Fibroblast of skin of left biceps (primary cell): ENCODE measurements at places on chromosomes 12 and 14.

DNA sequence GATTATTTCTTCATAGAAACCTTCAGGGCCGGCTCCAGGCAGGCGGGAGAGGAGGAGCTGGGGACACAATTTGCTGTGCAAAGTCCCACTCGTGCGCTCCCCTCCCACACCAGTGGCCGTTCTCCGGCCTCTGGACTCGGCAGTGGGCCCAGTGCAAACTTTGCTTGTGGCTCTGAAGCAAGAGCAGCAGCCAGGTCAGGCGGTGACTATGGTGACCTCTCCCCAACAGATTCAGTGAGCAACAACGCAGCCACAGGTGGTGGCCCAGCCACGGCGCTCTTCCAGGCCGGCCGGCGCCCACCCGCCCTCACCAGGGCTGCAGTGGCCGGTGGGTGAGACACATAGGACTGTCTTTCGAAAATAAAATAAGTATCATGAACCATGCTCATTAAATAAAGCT is 29.5 kb downstream of the VPS37B start:
- no peak for DNase-seq

DNA sequence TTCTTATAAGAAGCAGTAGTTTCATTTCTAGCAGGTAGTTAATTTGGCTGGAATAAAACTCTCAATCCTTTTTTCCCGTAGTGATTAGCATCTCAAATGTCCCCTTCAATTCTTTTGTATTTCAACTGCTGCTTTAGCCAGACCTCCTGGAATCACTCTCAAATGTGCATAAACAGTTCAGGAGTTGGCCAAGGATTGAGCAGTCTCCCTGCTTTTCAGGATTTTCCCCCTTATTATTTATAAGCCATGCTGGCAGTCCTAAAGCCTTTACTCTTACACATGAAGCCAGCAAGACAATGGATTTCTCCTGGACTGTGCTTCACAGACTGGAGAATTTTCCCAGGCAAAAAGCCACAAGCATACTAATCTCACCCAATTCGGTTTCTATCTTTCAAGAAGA is 950.1 kb downstream of the VRK1 start:
- DNase-seq, result no peak

DNA sequence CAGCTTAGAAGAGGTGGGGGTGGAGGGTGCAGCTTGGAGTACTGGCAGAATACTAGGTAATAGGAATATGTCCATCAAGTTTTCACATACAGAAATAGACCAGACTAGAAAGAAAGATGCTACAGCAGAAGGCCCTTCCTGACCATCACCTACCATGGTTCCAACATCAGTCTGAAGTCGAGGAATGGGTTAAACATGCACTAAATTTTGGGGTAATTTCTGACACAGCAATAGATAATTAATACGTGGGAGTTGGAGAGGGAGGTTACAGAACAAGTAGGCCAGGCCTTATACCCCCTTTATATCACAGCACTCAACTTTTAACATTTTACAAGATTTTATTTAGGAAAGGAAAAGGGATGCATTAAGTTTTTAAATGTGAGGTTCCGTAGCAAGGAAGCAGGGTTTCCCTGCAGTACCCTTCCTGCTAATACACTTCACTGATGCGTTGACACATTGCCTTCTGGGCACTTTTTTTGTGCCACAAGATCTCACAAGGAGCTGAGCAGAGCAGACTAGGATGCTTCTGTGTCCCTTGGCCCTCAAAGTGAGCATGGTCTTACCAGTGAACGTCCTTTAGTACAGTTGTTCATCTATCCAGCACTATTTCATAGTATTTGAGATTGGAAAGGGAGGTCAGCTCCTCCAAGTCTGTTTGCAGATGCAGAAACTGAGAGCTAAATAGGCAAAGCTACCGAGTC is 50.8 kb downstream of the EID3 start:
- DNase-seq, result no peak

- peak; percentile 50 for DNase-seq
Observed at GRCh38 chr12:68560851-68561422, 49.8 kb upstream of the RAP1B start.

DNA sequence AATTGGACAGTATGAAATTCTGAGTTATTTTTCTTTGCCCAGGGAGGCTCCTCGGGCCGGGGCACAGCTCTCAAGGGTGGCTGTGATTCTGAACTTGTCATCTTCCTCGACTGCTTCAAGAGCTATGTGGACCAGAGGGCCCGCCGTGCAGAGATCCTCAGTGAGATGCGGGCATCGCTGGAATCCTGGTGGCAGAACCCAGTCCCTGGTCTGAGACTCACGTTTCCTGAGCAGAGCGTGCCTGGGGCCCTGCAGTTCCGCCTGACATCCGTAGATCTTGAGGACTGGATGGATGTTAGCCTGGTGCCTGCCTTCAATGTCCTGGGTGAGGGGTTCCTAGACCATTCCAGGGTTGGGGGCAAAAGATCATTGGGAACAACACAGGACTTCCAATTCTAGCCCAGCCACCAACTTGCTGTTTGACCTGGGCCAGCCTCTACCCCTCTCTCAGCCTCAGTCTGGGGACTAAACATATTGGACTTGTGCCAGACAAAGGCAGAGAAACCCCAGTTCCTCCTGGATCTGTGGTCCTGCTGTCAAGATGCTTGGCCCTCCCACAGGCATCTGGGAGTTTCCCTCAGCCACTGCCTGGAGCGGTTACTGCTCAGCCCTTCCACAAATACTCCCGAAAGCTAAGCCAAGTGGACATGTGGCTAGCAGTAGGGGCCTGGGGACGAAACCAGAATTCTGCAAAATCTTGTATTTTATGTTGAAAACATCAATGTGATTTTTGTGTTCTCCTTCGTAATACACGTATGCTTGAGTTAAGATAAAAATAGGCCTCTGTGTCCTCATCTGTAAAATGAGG is 3.5 kb downstream of the OAS3 start:
- DNase-seq, result no peak

- no peak for DNase-seq
Observed at GRCh38 chr14:104091061-104091926, 5.8 kb downstream of the ASPG start.

GRCh38 chr12:19712041-19712440 is 272.7 kb downstream of the AEBP2 start:
- peak; percentile 31 for DNase-seq
